ENCODE measurements at places on chromosomes 3 and 15.

GRCh38 chr3:36606871-36607765, 157.2 kb downstream of the DCLK3 start:
- no peak for DNase-seq

GRCh38 chr3:120180731-120181412, 86.6 kb upstream of the GSK3B start:
- no peak for DNase-seq

GRCh38 chr15:74403588-74403919, 30.2 kb downstream of the SEMA7A start:
- no peak for DNase-seq

DNA sequence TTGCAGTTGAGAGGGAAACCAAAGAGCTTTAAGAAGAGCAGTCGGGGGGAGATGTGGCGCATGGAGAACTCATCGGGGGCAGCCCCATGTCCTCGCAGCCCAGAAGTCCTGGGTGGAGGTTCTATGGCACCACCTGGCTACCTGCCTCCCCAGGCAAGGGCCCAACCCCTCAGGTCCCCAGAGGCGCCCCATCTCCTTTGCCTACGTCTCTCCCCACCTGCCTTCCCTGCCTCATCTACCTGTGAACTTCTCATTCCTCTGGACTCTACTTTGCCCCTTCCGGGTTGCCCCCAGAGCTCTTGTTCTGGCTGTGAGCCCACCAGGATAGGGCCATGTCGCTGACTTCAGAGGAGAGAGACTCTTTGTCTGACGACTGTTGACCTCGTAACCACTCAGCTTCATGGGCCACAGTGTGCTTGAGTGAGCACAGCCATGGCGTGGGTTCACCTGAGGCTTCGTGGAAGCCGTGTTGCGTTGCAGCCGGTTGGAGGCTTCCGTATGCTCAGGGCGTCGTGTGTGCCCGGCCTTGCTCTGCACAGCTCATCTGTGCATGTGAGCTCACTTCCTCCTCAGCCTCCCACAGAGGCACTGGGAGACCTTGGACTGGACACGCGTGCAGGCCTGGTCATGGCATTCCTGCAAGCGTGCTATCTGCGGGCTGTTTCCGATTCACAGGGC, 13.4 kb downstream of the APBA2 start:
- DNase-seq = no peak

DNA sequence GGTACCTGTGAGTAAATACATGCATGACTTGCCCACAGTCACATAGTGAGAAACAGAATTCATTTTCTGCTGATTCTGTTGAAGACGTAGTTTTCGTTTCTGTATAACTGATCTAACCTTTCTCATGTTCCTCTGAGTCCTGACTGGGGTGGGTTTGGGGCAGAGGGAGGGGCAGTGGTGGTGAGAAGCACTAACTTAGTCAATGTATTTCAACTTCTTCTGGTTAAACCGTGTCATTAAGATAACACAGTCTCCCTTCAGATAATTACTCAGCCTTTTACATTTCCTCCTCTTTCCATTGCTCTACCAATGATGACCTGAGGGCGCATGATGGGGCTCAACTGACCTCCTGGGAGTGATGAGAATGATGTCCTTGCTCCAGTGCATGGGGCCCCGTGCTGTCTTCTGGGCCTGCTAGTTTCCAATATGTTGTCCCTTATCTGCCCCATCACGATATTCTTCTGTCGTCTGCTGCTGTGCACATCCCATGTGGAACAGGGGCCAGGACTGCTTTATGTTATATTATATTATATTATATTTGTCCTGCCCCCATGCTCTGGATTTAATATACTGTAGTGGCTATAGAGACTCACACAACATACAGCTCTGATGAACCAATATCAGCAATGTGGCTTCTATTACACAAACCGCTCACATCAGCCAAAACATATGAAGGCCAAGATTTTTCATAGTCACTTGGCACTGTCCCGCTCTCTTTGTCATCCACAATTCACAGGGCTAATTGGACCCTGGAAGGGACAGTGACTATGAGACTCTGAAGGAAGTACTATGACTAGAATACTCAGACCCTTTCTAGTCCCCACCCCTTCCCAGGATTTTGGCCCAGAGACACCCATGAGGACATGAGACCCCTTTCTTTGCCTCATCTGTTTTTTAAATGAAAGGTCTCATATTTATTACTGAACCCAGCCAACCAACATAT, 407.1 kb upstream of the MCTP2 start:
- no peak for DNase-seq

- no peak for DNase-seq
These were observed 58.1 kb downstream of the DGKG start for GRCh38 chr3:186303965-186304364.

DNA sequence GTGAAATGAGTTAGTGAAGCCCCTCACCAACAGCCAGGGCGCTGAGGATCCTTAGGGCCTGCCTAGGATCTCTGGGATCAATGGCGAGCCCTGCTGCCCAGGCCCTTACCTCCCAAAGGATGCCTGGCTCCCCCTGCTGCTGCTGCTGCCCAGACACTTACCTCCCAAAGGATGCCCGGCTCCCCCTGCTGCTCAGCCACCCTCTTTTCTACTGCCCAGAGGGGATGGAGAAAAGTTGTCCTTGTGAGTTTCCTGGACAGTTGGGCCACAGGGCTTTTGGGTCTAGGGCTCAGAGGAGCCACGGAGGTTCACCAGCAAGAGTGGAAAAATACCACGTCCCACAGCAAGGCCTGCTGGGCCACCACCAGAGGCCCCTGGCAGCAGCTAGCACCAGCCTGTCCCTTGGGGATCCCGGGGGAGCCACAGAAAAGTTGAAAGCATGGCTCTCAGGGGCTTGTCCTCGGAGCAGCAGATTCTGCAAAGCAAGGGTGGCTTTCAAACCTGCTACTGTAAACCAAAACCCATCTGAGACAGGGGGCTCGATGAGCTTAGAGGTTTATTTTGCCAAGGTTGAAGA, 59.4 kb downstream of the SLC6A6 start:
- peak; percentile 28 for DNase-seq

DNA sequence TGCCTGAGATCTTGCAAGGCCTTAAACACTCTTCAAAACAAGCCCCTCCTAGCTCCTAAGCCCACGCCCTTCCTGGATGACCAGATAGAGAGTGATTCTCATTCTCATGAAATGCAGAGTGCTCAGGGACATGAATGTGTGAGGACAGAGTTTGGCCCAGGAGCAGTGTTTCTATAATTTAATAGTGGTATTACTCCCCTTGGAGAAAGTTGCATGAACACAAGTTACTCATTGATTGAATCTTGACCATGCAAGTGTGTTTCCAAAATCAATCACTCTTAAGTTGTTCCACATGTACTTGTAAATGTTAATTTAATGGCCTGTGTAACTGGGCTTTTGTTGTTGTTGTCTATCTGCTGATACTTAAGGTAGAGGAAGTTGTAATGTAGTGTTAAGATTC, 181.6 kb downstream of the ADAMTSL3 start:
- DNase-seq = no peak

- DNase-seq = no peak
These were observed 630.8 kb upstream of the KCNMB2 start for GRCh38 chr3:177905173-177906125.

DNA sequence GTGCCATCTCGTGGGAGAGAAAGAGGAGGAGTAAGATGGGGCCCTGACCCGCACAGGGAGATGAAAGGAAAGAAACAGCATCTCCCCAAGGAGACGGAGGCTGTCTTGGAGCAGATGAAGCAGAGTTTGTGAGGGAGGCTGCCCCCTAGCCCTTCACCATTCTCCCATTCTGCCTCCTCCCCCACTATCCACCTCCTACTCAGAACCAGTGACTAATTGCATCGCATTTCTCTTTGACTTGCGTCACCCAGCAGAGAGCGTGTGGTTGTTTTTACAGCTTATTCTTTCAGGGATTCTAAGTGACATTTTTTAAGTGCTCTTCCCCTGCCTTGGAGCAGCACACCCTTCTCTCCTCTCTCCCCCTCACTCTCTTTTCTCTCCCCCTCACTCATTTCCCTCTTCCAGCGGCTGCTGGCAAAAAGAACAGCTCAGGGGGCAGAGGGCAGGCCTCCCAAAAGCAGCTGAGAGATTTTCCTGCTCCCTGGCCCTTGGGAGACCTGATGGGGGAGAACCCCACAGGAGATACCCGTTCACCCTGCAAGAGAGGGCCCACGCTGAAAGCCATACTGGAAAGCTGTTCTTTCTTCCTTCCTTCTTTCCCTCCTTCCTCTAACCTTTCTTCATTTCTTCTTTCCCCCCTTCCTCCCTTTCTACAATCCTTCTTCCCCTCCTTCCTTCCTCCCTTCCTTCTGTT, 91.8 kb downstream of the MRPL46 start:
- no peak for DNase-seq

GRCh38 chr3:116083683-116084082, 361.6 kb downstream of the LSAMP start:
- DNase-seq = no peak

DNA sequence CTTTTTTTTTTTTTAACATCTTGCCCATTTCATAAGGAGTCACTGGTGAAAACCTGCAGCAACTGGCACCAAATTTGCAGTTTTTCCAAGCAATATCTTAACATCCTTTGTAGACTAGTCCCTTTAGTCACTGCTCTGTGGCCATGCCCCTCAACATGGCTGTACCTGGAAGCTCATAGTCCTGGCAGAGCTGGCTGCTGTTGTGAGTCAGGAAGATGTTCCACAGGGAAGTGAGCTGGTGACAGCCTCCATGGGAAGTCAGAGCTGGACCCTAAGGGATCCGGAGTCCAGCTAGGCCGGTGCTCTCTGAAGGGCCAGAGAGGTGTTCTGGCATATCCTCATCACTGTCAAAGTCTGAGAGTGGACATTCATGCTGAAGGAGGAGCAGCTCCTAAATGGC, 99.3 kb upstream of the ZBED2 start:
- no peak for DNase-seq

DNA sequence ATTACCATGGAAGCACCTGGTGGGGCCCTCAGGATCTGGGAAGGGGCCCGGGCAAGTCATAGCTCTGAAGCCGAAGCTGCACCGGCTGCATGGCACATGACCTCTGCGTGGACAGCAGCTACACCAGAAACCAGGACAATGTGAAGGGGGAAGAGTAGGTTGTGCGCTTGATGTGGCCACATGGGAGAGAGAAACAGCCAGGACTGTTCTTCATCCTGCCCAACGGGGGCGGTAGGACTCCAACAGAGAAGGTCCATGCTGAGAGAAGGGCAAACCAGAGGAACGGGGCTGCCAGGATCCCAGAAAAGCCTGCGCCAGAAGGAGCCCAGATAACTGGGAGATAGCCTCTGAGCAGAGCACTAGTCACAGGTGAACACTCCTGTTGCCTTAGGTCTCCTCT, 54.9 kb upstream of the PRR20G start:
- no peak for DNase-seq

- DNase-seq = no peak
These were observed 250.0 kb upstream of the PROK2 start for GRCh38 chr3:72034986-72035385.

- no peak for DNase-seq
These were observed 124.8 kb upstream of the ABI3BP start for GRCh38 chr3:101117980-101118379.

GRCh38 chr3:197338586-197338985, 40.2 kb upstream of the DLG1 start:
- DNase-seq = no peak

GRCh38 chr15:60120100-60120499, 116.0 kb downstream of the FOXB1 start:
- DNase-seq = no peak

- DNase-seq = peak; percentile 12
These were observed 18.7 kb upstream of the SPG11 start for GRCh38 chr15:44682211-44682610.

- DNase-seq = peak; percentile 40
These were observed 16.6 kb upstream of the EXOG start for GRCh38 chr3:38479431-38480092.

DNA sequence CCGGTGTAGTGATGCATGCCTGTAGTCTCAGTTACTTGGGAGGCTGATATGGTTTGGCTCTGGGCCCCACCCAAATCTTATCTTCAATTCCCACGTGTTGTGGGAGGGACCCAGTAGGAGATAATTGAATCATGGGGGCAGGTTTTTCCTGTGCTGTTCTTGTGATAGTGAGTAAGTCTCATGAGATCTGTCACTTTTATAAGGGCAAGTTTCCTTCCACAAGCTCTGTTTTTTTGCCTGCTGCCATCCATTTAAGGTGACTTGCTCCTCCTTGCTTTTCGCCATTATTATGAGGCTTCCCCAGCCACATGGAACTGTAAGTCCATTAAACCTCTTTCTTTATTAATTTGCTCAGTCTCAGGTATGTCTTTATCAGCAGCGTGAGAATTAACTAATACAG, 566.7 kb upstream of the NECTIN3 start:
- DNase-seq = no peak

- no peak for DNase-seq
These were observed 1311.9 kb downstream of the ROBO1 start for GRCh38 chr3:78455712-78456433.

DNA sequence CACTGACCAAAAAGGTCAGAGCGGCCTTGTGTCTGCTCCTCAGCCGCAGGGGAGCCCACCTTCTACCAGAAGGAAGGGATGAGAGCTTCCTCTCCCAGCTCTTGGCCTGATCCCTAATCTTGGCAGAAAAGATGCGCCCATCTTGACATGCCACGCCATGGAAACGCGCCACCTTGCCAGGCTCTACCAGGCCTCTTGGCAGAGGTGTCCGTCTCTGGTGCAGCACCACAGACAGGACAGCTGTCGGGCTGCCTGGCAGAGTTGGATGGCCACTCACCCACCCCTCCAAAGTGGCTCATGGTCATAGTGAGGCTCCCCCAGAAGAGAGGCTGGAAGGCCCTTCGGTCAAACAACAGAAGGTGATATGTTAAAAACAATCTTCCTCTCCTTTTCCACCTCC, 105.2 kb downstream of the LIPC start:
- no peak for DNase-seq

- no peak for DNase-seq
These were observed 1028.3 kb upstream of the NR2F2 start for GRCh38 chr15:95302206-95302605.

- no peak for DNase-seq
These were observed 3.5 kb downstream of the LZTFL1 start for GRCh38 chr3:45838466-45838865.

GRCh38 chr3:149572796-149573414, 84.9 kb downstream of the WWTR1 start:
- no peak for DNase-seq

DNA sequence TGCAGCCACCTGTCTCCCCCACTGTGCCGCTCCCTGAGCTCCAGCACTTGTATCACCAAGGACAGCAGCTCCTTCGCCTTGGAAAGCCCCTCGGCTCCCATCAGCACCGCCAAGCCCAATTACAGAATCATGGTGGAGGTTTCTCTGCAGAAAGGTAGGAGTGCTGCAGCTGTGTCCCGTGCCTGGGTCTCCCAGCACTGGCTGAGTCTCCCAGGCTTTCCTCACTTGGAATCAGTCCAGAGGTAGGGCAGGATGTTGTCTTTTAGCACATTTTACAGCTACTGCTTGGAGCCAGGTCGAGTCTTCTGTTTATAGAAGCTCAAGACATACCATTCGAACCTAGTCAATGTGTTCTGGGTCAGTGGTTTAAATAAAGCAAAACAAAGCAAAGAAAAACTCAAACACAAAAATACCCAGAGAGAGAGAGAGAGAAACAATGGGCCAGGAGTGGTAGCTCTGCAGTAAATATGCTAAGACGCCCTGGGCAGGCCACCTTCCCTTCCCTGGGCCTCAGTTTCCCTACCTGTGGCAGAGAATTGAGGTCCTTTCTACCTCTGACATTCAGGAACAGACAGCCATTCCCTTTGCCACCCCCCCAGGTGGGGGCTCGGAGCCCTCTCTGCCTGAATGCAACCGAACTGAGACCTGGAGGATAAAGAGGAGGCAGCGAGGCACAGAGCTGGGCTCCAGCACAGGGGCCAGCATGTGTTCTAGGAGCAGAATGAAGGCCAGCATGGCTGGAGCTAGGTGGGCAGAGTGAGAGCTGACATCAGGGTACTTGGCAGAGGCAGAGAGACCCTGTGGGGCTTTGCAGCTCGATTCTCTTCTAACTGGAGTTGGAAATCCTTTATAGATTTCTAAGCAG, 44.1 kb downstream of the STARD5 start:
- DNase-seq = no peak

All from CD14-positive monocyte (primary cell).